ENCODE measurements at places on chromosomes 7 and 10. TPM values are rescaled to one million over a fixed set of nuclear protein-coding genes. Genes with fewer than 3 reads are reported as not detected.
A peak's percentile ranks its signal among the peaks of the same experiment; 100 is the strongest.

The CAV1 gene
- 0.25 TPM for total RNA-seq

The SPAM1 gene
- not detected for total RNA-seq

DNA sequence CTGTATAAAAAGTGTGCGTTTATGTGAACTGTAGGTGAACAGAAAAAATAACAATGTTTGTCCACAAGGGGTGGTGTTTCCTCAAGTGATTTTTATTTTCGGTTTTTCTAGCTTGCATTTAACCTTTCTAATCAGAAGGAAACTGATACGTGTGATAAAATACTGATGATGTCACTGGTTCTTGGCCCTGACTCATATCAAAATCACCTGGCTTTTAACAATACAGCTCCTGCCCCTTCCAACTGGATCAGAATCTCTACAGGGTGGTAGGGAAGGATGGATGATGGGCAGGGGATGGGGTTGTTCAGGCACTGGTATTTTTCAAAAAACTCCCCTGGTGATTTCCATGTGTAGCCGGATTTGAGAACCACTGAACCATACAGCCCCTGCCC lies 10.9 kb downstream of the NPFFR1 start:
- H3K27me3 ChIP-seq: no peaks in the 10 kb centered on the region
- no peak overlapping the region for H3K4me3 ChIP-seq
- peak; percentile 20 for DNase-seq
- peaks cover 23% of the 10 kb centered on the region for H3K4me1 ChIP-seq

- H3K27me3 ChIP-seq: no peaks in the 10 kb centered on the region
- H3K36me3 ChIP-seq: no peaks in the 10 kb centered on the region
- H3K4me1 ChIP-seq: no peaks in the 10 kb centered on the region
- H3K27ac ChIP-seq: no peak overlapping the region
- no peak for DNase-seq
These were observed 21.6 kb downstream of the OGDHL start for GRCh38 chr10:49740346-49741107.

- H3K27me3 ChIP-seq: no peaks in the 10 kb centered on the region
- peaks cover 85% of the 10 kb centered on the region for H3K4me1 ChIP-seq
- no peak overlapping the region for H3K4me3 ChIP-seq
- peak overlapping the region; percentile 89 for H3K27ac ChIP-seq
- peak; percentile 50 for DNase-seq
These were observed 85.0 kb downstream of the SGMS1 start for GRCh38 chr10:50538555-50539398.

DNA sequence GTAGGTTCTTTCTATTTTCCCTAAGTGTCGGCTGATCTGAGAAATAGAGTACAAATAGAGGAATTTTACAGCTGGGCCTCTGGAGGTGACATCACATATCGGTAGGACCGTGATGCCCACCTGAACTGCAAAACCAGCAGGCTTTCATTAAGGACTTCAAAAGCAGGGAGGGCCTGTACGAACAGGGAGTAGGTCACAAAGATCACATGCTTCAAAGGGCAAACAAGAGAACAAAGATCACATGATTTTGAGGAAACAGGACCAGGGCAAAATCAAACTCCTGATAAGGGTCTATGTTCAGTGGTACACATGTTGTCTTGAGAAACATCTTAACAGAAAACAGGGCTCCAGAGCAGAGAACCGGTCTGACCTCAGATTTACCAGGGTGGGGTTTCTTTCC lies 88.9 kb downstream of the CNNM2 start:
- no peak overlapping the region for H3K27ac ChIP-seq
- no peak overlapping the region for H3K4me3 ChIP-seq
- H3K4me1 ChIP-seq: no peaks in the 10 kb centered on the region
- no peak for DNase-seq
- peaks cover 4% of the 10 kb centered on the region for H3K36me3 ChIP-seq
- no peaks in the 10 kb centered on the region for H3K27me3 ChIP-seq

- H3K27me3 ChIP-seq: no peaks in the 10 kb centered on the region
- peaks cover 37% of the 10 kb centered on the region for H3K4me1 ChIP-seq
- H3K27ac ChIP-seq: peak overlapping the region; percentile 37
- no peak overlapping the region for H3K4me3 ChIP-seq
- no peaks in the 10 kb centered on the region for H3K36me3 ChIP-seq
These were observed 9.7 kb downstream of the CREM start for GRCh38 chr10:35136263-35136815.

GRCh38 chr10:60732198-60732806 lies 46.0 kb upstream of the CDK1 start:
- DNase-seq: peak; percentile 40
- H3K27ac ChIP-seq: peak overlapping the region; percentile 81
- H3K4me1 ChIP-seq: peaks cover 39% of the 10 kb centered on the region
- H3K4me3 ChIP-seq: peak overlapping the region; percentile 90
- H3K27me3 ChIP-seq: no peaks in the 10 kb centered on the region
